Uterus (tissue), 4 donors: ENCODE measurements at places on chromosomes 13 and 19. TPM values are rescaled to one million over a fixed set of nuclear protein-coding genes. Genes with fewer than 3 reads are reported as not detected.

- no peak for DNase-seq
Measured at GRCh38 chr19:2350656-2351055, 9.4 kb upstream of the TMPRSS9 start.

DNA sequence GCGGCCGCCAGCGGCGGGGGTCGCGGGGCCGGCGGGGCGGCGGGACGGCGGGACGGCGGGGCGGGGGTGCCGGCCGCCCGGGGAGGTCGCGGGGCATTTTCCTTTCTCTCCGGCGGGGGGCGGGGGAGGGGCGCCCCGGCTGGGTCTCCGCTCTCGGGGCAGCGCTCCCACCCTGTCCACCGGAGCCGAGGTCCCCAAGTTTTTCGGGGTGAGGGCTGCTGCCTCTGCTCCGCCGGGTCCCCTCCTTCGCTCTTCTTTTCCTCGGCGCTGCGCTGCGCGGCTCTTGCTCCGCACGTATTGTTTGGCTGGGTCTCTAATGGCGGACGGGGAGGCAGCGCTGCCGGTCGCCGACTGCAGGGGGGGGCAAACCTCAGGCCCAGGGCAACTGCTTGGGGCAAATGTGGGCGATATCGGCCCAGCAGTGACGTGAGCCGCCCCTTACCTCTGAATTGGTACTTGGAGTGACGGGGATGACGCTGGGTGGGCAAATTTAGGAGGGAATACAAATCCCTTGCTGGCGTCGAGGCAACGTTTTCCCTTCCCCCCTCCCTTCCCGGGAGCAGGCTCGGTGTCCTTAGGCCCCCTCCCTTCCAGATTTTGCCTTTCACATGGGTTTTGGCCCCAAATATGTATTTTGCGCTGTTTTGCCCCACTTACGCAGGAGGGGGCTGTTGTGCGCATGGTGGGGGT, 759 bp downstream of the ZMYM2 start:
- DNase-seq = peak; percentile 57

GRCh38 chr19:18304458-18305310, 18.2 kb downstream of the LSM4 start:
- DNase-seq = peak; percentile 87

DNA sequence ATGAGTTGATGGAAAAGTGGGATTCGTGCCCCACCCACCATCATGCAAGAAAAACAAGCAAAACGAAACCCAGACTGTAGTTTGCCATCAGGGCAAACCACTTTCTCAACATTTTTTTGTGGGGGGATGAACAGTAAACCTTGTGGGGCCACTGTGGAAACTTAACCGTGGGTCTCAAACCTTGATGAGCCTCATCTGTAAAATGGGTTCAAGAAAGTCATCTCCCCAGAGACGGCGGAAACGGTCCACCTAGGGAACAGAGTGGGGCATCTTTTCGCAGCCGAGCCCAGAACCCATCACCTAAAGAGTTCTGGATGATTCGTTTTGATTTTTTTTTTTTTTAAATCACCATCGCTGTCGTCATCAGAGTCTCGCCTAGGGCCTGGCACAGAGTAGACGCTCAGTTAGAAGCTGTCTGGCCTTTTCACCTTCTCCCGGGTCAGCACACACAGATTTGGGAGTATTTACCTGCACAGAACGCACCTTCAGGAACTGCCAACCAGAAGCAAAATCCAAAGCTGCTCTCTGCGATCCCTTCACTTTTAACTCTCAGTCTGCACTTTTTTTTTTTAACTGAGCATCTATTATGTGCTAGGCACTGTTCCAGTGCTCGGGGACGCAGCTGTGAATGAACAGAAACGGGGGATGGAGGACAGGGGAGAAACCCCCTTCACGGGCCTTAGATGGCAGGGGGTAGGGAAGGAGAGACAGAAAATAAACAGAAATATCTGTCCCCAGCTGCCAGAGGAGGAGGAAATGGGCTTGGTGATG, 69.8 kb downstream of the CELF5 start:
- no peak for DNase-seq

GRCh38 chr13:51682686-51683085, 98.4 kb downstream of the WDFY2 start:
- DNase-seq = no peak

GRCh38 chr19:17424743-17425365, 5.0 kb downstream of the MVB12A start:
- DNase-seq = no peak

DNA sequence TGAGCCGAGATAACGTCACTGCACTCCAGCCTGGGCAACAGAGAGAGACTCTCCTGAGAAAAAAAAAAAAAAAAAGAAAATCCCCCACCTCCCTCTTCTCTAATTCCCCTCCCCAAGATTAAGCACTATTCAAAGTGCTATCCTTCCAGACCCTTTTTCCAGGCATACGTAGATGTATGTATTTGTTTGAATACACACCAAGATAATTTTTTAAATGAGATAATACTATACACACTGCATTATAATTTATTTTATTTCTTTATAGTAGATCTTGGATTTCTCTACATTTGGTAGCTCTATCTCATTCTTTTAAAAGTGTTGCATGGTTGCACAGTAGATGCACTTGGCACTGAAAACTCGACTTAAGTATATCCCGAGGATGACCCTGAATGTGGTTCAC, 32.5 kb downstream of the CAB39L start:
- DNase-seq = no peak

DNA sequence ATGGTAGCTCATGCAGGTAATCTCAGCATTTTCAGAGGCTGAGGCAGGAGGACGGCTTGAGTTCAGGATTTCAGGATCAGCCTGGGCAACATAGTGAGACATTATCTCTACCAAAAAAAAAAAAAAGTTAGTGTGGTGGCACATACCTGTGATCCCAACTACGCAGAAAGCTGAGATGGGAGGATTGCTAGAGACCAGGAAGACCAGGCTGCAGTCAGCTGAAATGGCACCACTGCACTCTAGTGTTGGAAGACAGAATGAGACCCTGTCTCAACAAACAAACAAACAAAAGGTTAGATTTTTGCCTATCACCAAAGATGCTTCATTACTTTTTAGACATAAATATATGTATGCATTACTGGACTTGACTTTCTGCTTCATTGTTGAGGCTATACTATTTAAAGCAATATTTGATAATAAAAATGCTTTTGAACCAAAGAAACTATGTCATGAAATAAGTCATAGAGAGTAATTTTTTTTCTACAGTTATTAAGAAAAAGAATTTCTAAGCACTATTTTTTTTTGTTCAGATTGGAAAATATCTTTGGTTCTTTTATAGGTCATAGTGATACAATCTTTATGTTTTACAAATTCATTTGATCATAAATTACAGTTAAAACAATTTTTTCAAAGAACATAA, 1180.1 kb upstream of the ATXN8OS start:
- no peak for DNase-seq

- no peak for DNase-seq
Measured at GRCh38 chr13:64684685-64685431, 2545.3 kb downstream of the PCDH9 start.

DNA sequence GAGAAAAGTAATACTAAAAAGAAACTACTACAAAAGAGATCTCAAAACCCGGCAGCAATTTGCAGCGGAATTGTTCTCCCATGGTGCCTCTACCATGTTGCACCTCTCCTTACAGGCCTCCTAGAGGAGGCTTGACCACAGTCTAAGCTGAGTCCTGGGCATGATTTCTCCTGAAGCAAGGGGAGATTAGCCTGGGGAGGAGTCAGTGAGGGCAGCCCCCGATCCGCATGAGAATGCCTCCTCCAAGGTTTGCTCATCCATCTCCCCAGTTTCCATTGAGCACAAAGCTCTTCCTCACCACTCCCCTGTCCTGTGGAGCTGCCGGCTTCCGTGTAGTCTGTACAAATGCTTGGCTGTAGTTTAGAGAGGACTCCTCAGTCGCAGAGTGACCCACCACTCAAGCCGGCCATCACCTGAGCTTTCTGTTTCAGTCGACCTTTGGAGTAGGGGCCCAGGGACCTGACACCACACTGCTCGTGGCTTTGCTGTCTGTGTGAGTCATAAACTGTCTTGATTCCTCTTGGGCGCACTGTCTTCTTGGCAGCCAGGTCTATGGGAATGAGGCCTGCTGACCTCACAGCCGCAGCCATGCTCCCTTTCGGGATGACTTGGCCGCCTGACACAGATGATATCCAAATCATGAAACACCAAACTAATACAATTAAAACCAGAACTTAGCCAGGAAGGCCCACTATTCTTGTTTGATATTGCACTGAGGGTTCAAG, 72.3 kb downstream of the C1QTNF9 start:
- no peak for DNase-seq

DNA sequence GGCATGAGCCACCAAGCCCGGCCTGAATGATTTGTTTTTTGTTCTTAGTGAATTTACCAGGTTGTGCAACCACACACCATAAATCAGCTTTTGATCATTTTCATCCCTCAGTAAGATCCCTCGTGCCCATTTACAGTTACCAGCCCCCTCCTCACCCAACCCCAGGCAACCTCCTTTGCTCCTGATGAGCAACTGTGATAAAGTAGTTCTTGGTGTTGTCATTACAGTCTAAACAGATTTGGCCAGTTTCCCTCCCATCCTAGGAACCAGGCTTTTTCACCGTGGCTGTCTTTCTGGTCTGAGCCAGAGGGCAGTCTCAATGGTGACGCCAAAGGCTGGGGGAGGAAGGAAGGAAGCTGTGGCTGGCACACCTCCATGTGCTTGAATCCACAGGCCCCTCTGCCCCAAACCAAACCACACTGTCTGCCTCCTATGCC, 61.2 kb upstream of the WDFY2 start:
- peak; percentile 37 for DNase-seq

DNA sequence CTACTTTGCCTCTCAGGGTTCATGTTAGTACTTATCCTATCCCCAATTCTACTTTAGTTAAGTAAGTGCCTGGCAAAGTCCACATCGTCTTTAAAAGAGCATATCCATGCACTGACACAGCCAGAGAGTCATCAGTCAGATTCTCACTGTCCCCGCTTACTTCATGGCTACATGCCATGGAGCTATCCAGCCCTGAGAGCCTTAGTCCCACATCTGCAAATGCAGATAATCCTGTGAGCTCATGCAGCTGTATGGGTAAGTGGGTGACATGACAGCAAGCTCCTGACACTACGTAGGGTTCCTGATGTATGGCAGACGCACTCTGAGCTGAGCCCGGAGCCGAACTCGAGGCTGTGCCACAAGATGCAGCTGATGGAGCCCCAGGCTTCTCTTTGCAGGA, 661.5 kb downstream of the LIG4 start:
- DNase-seq = no peak

DNA sequence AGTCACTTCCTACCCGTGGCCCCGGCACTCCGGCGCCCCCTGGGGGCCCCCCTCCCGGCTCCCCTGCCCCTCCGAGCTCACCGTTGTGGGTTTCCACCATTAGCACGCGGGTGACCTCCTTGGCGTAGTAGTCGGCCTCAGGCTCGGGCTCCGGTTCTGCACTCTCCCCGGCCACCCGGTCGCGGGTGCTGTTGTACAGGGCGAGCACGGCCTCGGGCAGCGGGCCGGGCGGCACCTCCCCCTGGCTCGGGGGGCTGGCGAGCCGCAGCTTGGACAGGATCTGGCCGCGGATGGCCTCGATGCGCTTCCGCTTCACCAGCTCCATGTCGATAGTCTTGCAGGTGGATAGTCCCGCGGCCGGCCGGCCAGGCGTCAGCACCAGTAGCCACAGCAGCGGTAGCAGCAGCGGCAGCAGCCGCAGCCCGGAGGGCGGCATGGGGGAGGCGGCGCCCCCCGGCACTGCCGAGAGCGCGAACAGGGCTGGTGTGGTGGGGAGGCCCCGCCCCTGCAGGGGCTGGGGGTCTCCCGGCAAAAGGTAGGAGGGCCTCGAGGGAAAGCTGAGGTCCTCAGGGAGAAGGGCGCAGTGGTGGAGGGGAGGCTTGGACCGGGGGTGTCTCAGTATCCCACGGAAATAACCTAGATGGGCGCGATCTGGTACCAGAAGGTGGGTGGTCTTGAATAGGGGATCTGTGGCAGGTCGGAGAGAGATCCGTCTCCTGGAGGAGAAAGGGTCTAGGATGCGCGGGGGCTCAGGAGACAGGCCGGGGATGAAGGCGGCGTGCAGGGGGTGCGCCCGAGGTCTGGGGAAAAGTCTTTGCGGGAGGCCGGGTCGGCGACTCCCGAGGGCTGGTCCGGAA, 885 bp downstream of the TGFB1 start:
- DNase-seq = peak; percentile 71

DNA sequence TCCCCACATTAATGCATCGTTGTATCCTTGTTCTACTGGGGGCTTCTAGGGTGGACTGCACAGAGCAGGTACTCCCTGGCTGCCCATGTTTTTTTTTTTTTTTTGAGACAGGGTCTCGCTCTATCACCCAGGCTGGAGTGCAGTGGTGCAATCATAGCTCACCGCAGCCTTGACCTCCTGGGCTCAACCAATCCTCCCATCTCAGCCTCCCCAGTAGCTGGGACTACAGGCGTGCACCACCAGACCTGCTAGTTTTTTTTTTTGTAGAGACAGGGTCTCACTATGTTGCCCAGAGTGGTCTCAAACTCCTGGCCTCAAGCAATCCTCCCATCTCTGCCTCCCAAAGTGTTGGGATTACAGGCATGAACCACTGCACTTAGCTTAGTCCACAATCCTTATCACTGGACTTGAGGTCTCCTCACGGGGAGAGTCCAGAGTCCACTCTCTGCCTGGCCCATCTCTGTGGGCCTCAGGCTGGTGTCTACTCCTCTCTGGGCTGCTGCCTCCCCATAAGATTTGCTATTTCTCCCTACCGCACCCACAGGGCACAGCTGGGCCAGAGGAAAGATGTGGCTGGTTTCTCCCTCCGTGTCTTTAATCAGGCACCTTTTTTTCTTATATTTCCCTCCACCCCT, 50.4 kb upstream of the CYP4F8 start:
- no peak for DNase-seq

- no peak for DNase-seq
Measured at GRCh38 chr19:49779731-49780555, 13.1 kb downstream of the AP2A1 start.

- DNase-seq = no peak
Measured at GRCh38 chr13:75302071-75302698, 179.8 kb downstream of the TBC1D4 start.

- DNase-seq = no peak
Measured at GRCh38 chr13:37985281-37985680, 115.7 kb upstream of the TRPC4 start.

ZNF626 gene
- total RNA-seq = 10.3 TPM

SH3GL1 gene
- total RNA-seq = 11.8 TPM

BEST2 gene
- total RNA-seq = 0.14 TPM

RANBP3 gene
- 40.9 TPM for total RNA-seq

TMEM238 gene
- 0.83 TPM for total RNA-seq

PRSS57 gene
- not detected for total RNA-seq

ZNF534 gene
- total RNA-seq = 0.46 TPM

LRRC8E gene
- not detected for total RNA-seq

ATP1A3 gene
- not detected for total RNA-seq

CALR3 gene
- total RNA-seq = not detected

CILP2 gene
- not detected for total RNA-seq

ACTL9 gene
- total RNA-seq = not detected
